ENCODE measurements at places on chromosomes 6 and 20.

DNA sequence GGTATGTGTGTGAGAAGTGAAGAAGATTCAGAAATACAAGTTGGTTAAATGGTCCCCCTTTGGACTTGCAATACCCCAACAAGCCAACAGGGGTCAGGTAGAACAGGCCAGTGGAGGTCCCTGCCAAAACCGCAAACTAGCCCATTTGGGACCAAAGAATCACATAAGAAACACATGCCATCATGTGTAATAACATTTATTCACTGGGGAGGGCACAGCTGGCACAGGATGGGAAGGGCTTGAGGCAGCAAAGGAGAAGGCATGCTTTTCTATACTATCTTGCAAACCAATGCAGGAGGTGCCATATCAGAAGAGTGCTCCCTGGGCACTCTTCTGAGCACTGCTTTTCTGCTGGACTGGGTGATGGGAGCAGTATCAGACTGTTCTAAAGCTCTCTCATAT lies 116.1 kb upstream of the TRAF3IP2 start:
- DNase-seq = no peak

GRCh38 chr6:153401751-153402150 lies 270.7 kb upstream of the RGS17 start:
- DNase-seq = no peak

- no peak for DNase-seq
Measured at GRCh38 chr6:16278048-16278724, 39.8 kb downstream of the GMPR start.

- DNase-seq = no peak
Measured at GRCh38 chr6:140401761-140402160, 1027.3 kb upstream of the CITED2 start.

- DNase-seq = no peak
Measured at GRCh38 chr6:27059621-27060425, 187.7 kb upstream of the PRSS16 start.

DNA sequence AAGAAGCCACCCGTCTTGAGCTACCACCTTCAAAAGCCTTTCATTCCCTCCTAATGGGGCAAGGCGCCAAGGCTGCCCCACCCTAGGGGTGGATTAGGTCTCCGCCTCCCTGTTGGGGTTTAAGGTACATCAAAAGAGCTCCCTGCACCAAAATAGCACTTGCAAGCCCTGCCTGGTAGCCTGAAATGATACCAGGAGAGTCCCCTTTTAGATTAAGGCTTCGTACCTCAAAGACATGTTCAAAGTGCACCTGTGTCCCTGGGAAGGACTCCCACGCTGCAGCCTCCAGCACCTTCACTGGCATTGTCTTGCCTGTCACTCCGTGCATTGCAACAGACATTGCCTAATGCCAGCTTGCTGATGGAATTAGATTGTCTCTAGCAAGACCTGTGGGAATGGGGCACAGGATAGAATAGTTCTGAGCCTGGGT lies 15.7 kb upstream of the CDKN1A start:
- no peak for DNase-seq

DNA sequence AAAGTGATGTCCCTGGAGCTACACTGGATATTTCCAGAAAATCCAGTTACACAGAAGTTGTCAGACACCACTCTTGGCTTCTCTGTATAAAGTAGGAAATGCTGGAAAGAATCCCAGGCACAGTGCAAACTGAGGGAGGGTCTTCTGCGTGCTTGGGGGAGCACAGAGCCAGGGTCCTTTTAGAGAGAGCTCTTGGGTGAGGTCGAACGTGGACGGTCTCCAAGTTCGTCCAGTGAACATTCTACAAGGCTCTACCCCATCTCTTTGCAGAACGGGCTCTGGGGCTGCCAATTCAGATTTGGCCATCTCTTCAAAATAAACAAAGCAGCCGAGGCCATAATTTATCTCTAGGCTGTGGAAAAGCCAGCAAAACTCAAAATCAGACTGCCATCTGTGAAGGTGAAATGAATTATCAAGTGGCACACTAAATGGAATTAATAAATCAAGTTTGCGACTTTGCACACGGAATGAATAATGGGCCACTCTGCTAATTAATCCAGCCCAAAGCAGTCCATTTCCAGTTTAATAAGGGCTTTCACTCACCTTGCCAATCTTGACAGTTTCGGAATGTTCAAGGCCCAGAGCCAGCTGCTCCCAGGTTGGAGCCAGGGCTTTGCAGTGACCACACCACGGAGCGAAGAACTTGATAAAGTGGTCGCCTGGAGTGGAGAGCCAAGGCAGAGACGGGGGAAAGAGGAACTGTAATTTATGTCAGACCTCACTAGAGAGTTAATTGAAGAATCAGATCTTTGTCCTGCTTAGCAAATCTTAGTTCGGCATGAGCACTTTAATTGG lies 19.3 kb downstream of the TXNDC5 start:
- no peak for DNase-seq

- DNase-seq = no peak
Measured at GRCh38 chr6:18507018-18507415, 119.9 kb downstream of the RNF144B start.

DNA sequence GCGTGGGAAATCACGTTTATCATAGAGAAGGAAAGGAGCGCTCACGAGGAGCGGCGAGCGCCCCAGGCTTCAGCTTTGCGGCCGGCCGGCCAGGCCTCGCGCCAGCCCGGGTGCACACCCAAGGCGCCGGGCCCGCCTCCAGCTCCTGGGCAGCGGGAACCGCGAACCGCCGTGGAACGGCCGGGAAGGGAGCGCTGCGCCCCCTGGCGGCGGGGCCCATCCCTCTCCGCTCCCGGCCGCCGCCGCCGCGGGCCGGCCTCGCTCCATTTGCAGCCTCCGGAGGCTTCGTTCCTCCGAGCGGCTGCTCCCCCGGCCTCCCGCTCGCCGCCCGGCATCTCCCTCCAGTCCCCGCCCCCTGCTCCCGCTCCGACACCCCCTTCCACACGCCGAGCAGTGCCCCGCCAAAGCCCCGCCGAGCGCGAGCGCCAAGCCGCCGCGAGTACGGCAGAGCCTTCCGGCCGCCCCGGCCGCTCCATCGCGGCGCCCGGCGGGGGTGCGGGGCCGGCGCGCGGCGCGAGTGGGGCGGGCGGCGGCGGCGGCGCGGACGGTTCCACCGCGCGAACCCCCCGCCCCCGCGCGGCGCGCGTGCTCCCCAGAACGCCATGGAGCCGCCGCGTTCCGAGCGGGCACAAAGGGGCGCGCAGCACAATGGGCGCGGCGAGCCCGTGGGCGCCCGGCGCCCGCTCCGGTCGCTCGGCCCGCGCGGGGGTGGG lies 946 bp downstream of the BEND3 start:
- DNase-seq = peak; percentile 78

DNA sequence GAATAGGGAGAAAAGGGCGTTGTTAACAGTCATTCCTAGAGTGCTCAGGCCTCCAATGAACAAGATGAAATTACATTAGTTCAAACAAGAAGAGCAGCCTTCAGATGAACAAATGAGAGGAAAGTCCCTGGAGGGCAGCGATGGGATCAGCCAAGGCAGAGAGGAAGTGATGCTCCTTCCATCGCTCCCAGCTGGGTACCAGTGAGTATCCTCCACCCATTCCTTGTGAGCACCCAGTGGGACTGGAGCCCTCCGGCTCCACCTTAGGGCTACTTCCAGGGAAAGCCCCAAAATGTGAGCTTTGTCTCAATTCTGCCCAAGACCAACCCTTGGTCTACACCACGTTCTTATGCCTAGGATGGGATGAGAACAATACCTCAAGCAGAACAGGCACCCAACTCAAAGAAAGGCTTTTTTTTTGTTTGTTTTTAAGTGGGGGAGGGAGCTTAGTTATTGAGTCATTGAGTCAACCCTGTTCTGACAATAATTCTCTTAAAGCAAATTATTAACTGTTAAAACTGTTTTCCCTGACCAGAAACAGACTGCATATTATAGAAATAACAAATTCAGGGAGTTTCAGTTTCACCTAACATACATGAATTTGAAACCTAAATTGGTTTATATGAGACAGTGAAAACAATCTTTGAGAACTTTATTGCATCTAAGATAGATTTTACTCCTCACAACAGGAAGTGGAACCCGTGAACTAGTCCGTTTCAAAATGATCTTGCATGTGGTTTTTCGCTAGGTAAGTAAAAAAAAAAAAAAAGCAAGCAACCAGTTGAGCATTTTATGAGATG lies 106.9 kb downstream of the IPCEF1 start:
- DNase-seq = no peak

DNA sequence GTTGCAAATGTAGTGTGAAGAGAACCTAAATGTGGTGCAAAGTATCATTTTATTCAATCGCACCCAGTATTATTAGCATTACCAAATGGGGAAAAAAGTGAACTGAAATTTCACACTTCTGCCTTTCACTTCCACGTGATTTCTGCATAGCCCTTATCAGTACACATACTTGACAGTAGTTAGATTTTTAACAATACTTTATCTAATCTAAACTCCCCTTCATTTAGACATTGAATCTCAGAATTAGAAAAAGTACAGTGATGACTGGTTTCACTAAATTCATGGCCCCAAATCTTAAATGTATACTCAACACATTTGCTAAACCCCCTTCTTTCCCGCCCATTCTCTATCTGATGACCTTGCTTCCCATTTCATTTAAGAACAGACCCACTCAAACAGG lies 14.3 kb downstream of the STX7 start:
- DNase-seq = peak; percentile 43

GRCh38 chr6:45473121-45473993 lies 95.6 kb upstream of the SUPT3H start:
- no peak for DNase-seq

GRCh38 chr6:154460306-154461071 lies 50.0 kb downstream of the CNKSR3 start:
- DNase-seq = peak; percentile 7

DNA sequence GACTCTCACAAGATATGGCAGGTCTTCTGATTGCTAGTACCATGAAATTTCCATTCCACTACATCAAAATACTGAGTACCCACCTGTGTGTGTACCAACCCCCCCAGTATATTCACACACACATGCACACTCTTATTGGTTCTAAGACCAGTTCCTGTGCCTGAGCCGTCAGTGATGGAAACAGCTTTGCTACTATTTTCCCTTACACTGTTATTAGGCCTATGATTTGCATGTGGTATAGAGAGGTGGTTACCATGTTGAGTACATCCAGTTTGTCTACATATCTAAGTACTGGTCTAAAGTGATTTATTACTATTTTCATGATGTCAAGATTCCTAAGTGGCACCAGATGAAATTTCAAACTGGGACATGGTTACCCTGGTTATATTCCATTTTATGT lies 459.9 kb downstream of the BCKDHB start:
- DNase-seq = no peak

DNA sequence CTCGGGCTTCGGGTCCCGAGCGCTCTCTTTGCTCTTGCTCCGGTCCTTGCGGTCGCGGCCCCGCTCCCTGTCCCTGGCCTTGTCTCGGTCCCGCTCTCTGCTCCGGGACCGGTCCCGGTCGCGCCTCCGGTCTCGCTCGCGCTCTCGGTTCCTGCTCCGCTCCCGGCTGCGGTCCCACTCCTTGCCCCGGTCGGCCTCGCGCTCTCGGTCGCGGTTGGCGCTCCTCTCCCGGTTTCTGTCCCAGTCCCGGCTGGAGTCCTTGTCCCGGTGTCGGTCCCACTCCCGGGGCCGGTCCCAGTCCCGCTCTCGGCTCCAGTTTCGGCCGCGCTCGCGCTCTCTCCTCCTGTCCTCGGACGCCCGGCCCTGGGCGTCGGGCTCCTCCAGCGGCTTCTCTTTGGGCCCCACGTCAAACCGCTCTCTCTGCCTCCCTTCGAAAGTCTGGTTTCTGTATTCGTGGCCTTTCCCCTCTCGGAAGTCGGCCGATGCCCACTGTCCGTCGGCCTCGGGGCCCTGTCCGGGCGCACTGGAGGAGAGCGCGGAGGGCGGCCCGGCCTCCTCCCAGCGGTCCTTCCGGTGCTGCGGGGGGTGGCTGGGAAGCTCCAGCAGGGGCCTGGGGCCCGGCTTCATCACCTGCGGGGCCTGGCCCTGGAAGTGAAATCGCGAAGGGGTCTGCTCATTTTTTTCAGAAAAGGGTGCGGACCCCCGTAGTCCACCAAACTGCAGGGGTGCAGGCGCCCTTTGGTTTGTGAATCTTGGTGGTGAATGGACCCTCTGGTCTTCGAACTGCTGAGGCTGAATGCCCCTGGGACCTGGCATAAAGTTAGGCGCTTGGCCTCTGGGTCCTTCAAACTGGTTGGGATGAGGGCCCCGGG lies 17.9 kb upstream of the TCFL5 start:
- no peak for DNase-seq

GRCh38 chr6:2497922-2498623 lies 252.6 kb downstream of the MYLK4 start:
- no peak for DNase-seq

GRCh38 chr20:48832405-48832730 lies 4.6 kb upstream of the PREX1 start:
- peak; percentile 86 for DNase-seq

DNA sequence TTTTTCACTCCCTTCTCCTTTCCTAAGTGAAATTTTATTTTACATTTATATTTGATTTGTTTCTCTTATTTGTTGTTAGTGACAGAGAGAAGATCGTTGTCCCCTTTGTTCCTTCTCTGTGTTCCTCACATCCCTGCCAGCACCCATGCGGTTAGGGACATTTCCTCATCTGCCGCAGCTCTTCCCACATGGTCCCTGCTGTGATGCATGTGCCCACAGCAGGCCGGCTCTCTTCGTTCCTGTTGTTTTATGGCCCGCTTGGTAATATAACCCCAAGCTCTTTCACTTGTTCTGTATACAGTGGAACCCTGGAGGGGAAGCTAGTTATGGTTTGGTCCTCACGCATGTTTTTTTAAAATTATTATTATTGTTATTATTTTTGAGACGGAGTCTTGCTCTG lies 23.6 kb downstream of the DTD1 start:
- no peak for DNase-seq

DNA sequence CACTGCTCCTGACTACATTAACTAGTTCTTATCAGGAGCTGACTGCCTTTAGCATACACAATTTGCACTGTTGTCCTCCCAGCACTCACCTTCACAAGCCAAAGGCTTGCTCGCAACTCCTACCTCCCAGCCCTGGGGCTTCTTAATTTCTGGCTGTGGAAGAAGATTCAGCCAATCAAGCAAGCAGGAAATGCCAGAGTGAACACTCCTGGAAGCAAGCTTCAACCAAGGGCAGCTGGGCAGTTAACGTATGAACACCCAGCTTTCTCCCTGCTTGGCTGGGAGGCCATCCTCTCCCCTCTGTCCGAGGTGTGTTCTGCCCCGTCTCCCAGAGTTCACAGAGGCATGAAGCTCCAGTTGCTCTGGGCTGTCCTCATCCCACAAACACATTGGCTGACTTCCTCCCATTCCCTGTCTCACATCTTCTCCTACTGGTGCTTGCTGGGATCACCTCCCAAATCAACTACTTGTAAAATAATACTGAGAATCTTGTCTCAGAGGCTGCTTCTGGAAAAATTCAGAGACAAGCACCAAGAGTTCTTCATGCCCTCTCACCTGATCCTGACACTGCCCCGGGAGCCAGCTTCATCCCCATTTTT lies 15.3 kb upstream of the SRSF6 start:
- DNase-seq = no peak

DNA sequence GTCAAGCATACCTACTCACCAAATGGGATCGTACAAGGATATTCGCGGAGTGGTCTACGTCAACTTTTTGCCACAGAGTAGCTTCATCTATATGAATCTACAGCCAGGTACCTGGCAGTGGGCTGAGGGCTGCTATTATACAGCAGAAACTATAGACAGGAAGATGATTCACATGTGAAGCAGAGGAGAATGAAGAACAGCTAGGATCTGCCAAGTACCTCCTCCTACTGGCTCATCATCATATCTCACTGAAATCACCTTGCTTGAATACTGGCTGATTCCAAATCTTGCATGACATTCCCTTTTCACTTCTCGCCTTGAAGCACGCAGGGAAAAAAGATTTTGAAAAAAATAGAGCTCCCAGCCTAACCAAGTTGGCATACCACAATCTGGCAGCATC lies 488.7 kb upstream of the NRSN1 start:
- DNase-seq = no peak

- no peak for DNase-seq
Measured at GRCh38 chr6:78192057-78192456, 539.2 kb downstream of the MEI4 start.

Measured in inflammatory macrophage treated with lipopolysaccharide for 1 hour (primary cell).